CD4-positive, alpha-beta T cell treated with Interleukin-6 for 4 hours (primary cell): ENCODE measurements at places on chromosomes 2 and 18.

DNA sequence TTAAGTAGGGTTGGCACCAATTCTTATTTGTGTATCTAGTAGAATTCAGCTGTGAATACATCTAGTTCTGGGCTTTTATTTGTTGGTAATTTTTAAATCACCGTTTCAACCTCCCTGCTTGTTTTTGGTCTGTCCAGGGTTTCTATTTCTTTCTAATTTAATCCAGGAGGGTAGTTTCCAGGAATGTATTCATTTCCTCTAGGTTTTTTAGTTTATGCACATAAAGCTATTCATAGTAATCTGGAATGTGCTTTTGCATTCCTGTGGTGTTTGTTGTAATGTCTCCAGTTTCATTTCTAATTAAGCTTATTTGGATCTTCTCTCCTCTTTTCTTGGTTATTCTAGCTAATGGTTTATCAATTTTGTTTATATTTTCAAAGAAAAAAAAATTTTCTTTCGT lies 1361.8 kb upstream of the DDX18 start:
- DNase-seq: no peak

GRCh38 chr2:223725494-223725893 lies 111.9 kb downstream of the AP1S3 start:
- DNase-seq: no peak

GRCh38 chr2:33133454-33133952 lies 186.8 kb downstream of the LTBP1 start:
- DNase-seq: no peak

DNA sequence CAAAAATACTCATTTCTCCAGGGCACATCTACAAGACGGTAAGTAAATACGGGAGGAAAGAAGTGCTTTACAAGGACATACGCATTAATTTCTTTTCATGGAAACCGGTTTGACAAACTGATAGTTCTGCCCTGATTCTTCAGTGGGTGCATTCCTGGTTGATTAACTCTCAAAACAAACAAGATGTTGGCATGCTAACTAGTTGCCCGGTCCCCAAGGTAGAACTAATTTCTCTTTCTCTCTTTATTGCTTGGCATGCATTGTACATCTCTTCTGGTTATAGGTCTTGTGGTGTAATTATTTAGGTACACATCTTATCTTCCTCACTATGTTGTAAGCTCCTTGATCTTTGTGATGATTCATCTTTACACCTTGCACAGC lies 46.9 kb upstream of the SPATS2L start:
- DNase-seq: no peak

DNA sequence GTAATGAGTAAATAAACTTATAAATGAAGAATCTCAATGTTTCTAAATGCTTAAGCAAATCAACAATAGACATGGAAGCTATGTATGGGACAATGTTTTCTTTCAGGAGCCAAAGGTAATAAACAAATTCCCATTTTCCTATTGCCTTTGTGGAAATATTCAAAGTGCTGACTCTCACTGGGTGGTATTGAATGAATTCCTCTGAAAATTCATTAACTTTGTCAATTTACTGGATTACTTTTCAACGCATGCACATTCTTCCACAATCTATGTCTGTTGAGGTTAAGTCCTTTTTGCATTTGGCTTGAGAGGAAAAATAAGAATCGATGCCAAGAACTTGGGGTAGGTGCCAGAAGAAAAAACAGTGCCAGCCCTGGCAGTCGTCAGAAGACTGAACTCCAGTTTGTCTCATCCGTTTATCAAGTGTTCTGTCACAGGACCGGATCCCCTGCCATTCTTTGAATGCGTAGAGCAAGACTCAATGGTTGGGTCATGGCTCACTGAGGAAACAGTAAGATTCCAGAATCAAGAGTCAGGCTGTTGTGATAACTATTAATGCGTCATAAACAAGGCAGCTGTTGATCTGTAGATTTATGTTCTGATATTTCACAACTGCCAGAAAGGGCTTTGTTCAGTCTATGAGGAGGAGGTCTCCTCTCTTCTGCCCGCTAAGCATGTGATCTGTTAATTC lies 133.3 kb downstream of the GFPT1 start:
- no peak for DNase-seq

DNA sequence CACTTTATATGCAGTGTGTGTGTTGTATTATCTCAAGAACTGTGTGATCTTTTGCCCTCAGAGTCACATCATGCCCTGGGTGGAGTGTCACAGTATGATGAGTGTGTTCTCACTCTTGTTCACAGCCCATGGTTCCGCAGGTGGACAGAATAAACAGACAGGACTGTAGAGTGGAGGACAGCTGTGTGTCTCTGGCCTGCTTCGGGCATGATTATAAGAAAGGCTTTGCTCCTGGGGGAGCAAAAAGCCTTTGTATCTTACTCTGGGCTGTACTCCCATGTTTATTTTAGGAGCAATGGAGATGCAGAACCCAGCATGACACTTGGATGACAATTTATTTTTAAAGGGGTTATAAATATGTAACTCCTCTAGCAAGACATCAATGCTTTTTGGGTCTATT lies 371.7 kb upstream of the MEX3C start:
- DNase-seq: no peak

DNA sequence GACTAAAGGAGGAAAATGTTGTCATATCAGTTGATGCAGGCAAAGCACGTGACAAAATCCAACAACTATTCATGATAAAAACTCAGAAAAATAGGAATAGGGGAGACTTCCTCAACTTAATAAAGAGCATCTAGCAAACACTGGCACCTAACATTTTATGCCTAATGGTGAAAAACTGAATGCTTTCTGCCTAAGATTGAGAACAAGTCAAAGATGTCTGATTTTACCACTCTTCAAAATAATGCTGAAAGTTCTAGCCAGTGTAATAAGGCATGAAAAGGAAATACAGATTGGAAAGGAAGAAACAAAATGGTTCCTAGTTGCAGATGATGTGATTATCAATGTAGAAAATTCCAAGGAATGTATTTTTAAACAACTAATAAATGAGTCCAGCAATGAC lies 58.4 kb downstream of the SMAD4 start:
- no peak for DNase-seq

DNA sequence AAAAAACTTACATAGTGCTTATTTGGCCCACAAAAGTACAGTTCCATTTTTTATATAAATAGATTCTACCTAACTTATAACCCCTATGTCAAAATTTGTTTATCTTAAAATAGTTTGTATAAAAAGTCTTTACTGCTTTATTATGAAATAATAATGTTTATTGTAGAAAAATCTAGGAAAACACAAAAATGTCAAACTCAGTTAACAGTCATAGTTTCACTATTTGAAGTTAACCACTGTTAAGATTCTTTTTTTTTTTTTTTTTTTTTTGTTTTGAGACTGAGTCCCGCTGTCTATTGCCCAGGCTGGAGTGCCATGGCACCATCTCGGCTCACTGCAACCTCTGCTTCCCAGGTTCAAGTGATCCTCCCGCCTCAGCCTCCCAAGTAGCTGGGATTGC lies 26.5 kb upstream of the ABI2 start:
- no peak for DNase-seq

DNA sequence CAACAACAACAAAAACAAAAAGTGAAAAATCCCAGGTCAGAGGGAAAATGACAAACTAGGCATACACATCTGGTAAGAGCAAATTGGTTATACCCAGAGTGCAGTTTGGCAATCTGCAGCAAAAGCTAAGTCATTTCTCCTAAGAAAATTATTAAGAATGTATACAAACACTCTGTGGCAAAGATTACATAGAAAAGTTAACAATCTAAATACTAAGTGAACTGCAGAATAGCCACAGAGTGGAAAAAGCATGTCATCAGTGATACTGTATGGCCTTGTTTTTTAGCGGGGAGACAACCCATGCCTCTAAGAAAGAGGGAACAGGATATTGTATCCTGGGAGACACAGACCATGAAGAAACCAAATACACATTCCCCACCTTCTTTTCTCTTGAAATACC lies 136.0 kb upstream of the ITGB6 start:
- DNase-seq: no peak

GRCh38 chr2:41101281-41101680 lies 649.4 kb upstream of the SLC8A1 start:
- no peak for DNase-seq

DNA sequence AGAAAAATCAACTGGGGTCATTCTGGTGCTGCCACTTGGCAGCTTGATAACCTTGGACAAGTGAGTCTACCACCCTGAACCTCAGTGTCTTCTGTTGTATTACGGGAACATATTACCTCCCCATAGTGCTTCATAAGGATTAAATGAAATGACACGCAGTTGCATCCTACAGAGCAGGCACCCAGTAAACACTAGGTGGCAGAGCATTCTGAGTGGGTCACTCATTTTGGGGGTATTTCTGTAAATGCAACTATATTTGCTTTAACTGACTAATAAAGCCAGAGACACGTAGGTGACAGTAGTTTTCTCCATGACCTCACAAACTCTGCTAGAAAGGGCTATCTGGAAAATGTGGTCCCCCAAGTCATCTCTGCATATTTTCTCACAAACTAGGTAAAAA lies 4.7 kb downstream of the CD226 start:
- peak; percentile 24 for DNase-seq

DNA sequence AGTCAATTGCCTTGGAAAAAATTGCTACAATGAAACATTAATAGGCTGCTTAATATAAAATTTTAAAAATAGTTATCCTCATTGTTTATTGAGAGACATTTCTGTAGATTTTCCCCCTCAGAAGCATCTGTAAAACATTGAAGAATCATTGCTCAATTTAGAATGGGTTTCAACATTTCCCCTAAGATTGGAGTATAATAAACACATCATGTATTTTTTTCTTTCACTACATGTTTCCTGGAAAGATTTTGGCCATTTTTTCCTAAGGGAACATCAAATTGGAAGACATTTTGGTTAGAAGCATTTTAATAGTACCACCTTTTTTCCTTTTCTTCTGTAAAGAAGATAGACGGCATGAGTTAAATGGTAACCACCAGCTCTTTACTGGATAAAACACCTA lies 443.2 kb upstream of the SPHKAP start:
- DNase-seq: no peak

DNA sequence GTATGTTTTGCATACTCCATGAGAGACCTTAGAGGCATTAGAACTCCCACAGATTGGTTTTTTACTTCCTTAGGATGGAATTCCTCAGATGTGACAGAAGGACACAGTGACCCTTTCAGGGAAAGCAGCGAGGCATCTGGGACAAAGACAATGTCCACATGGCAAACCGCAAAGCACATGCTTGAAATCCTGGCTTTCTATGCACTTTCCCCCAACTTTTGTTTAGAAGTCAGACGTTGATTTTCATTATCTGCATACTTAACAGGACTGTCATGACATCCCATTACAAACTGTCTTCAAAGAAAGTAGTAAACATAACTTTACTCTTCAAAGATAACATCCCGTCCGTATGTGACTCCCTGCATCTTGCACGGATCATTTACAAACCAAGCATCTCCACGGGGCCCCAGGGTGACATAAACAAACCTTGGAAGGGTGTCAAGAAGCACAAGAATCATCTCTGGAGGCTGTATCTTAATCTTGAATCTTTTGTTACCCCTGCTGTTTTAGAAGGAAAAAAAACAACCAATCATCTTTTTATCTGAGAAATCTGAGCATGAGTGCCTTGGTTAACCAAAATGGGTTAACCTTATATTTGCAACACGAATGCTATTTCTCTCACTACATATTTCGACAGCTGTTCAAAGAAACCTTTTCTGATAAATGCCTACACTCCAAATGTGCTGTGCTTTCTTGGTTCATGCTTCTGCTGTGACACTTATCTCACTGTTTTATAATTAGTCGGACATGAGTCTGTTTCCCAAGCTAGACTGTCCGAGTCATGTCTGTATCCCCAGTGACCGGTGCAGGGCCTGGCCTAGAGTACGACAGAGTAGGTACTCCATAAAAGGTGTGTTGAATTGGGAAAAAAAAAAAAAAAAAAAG lies 90.8 kb downstream of the CCBE1 start:
- no peak for DNase-seq

GRCh38 chr2:134269972-134270735 lies 16.3 kb downstream of the MGAT5 start:
- DNase-seq: no peak
